ENCODE measurements at places on chromosomes 13 and 19.

GRCh38 chr13:23871616-23872220 is 17.5 kb downstream of the MIPEP start:
- DNase-seq, result no peak
- H3K36me3 ChIP-seq, result no peaks in the 10 kb centered on the region
- no peaks in the 10 kb centered on the region for H3K27me3 ChIP-seq
- no peak overlapping the region for H3K27ac ChIP-seq
- no peaks in the 10 kb centered on the region for H3K4me1 ChIP-seq

GRCh38 chr13:94947965-94948371 is 235.6 kb upstream of the SOX21 start:
- H3K27ac ChIP-seq, result no peak overlapping the region
- H3K4me3 ChIP-seq, result no peak overlapping the region
- H3K27me3 ChIP-seq, result peaks cover 2% of the 10 kb centered on the region

DNA sequence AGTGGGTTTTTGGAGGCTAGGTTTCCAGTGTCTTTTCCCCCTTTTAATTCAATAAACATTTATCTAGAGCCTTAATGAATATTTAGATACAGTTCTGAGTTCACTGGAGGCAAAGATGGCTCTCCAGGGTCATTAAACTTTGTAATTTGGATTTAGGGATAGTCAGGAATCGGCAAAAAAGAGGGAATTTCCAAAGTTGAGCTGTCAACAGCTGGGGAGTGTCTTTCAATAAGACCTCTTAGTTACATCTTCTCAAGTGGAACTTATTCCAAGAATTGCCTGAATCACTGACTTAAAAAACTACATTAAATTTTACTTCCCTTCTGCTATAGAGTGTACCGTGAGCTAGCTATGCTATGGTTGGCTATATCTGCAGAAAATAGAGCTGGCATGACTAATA is 2.0 kb downstream of the LRCH1 start:
- H3K4me3 ChIP-seq, result peak overlapping the region; percentile 95
- H3K36me3 ChIP-seq, result peaks cover 3% of the 10 kb centered on the region
- H3K27ac ChIP-seq, result peak overlapping the region; percentile 92
- peaks cover 53% of the 10 kb centered on the region for H3K4me1 ChIP-seq
- H3K27me3 ChIP-seq, result peaks cover 5% of the 10 kb centered on the region

GRCh38 chr13:94218951-94219350 is 260.5 kb downstream of the DCT start:
- peaks cover 14% of the 10 kb centered on the region for H3K27me3 ChIP-seq
- no peaks in the 10 kb centered on the region for H3K36me3 ChIP-seq
- no peaks in the 10 kb centered on the region for H3K4me1 ChIP-seq
- H3K4me3 ChIP-seq, result no peak overlapping the region

GRCh38 chr19:4464815-4465581 is 7.1 kb upstream of the HDGFL2 start:
- no peak overlapping the region for H3K27ac ChIP-seq
- DNase-seq, result no peak
- no peaks in the 10 kb centered on the region for H3K4me1 ChIP-seq
- no peaks in the 10 kb centered on the region for H3K36me3 ChIP-seq

- H3K27ac ChIP-seq, result no peak overlapping the region
- no peak for DNase-seq
- no peaks in the 10 kb centered on the region for H3K36me3 ChIP-seq
These were observed 40.9 kb downstream of the RAB20 start for GRCh38 chr13:110520431-110521295.

GRCh38 chr19:5652261-5652660 is 28.1 kb downstream of the MICOS13 start:
- H3K27ac ChIP-seq, result no peak overlapping the region
- H3K4me1 ChIP-seq, result no peaks in the 10 kb centered on the region
- no peak overlapping the region for H3K4me3 ChIP-seq
- no peaks in the 10 kb centered on the region for H3K27me3 ChIP-seq

DNA sequence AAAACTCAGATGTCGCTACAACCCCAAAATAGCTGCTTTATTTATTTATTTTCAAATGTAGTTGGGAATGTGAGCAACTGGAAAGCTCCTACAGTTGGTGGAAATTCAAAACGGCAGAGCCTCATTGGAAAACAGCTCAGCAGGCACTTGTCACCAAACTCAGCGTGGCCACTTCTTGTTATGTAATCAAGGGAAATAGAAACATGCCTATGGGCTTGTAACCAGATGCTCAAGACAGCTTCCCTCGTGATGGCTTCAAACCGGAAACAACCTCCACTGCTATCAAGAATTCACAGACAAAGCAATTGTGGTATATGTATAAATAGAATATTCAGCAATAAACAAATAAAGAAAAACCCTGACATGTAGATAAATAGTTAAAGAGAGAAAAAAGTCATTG is 627.8 kb upstream of the SLC10A2 start:
- no peak for DNase-seq
- no peaks in the 10 kb centered on the region for H3K4me1 ChIP-seq
- no peaks in the 10 kb centered on the region for H3K27me3 ChIP-seq
- H3K4me3 ChIP-seq, result no peak overlapping the region

GRCh38 chr19:44003461-44004009 is 778 bp downstream of the ZNF230 start:
- H3K36me3 ChIP-seq, result peaks cover 31% of the 10 kb centered on the region
- no peaks in the 10 kb centered on the region for H3K27me3 ChIP-seq

DNA sequence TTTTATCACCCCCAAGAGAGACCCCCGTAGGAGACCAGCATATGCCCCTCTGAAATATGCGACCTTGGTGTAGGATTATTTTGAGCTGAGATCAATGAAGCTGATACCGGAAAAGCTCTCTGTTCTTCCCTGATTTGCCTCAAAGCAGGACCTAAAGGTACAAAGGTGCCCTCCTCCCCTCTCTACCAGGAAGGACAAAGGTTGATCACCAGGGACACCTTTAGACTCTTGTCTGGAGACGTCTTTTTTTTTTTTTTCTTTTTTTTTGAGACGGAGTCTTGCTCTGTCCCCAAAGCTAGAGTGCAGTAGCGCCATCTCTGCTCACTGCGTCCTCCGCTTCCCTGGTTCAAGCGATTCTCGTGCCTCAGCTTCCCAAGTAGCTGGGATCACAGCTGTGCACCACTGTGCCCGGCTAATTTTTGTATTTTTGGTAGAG is 792 bp upstream of the PEX11G start:
- H3K27me3 ChIP-seq, result no peaks in the 10 kb centered on the region
- no peak for DNase-seq
- peaks cover 35% of the 10 kb centered on the region for H3K4me1 ChIP-seq
- peak overlapping the region; percentile 84 for H3K4me3 ChIP-seq

DNA sequence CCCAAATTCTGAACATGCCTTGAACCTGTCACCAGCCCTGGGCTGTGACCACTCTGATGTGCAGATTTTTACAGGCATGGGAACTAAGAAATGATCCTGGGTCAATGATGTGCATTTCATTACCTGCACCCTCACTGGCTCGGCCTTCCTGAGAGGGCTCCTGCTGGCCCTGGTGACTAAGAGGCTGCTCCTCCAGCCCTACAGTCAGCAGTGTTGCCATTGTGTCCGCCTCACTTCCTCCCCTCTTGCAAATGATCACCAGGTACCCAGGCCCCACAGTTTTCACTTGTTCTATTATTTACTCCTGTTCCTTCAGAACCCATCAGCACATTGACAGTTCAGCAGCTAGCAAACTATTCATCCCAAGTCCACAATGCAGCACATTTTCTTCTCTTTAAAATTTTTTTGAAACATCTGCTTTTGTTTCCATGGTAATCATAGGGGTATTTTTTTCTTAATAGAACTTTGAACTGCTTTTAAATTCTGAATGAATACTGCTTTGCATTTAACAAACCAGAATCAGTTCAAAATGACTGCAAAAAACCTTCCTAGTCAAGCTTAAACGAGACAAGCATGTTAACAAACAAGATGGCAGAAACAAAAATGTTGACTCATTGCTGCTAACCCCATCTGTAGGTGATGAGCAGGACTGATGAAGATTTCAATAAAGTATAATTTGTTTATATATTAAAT is 29.3 kb downstream of the STARD13 start:
- no peak for DNase-seq
- H3K27ac ChIP-seq, result no peak overlapping the region
- no peaks in the 10 kb centered on the region for H3K4me1 ChIP-seq

GRCh38 chr13:64099994-64100393 is 2684.3 kb upstream of the PCDH20 start:
- no peak overlapping the region for H3K4me3 ChIP-seq
- H3K4me1 ChIP-seq, result no peaks in the 10 kb centered on the region
- no peak for DNase-seq
- H3K27ac ChIP-seq, result no peak overlapping the region
- no peaks in the 10 kb centered on the region for H3K27me3 ChIP-seq

DNA sequence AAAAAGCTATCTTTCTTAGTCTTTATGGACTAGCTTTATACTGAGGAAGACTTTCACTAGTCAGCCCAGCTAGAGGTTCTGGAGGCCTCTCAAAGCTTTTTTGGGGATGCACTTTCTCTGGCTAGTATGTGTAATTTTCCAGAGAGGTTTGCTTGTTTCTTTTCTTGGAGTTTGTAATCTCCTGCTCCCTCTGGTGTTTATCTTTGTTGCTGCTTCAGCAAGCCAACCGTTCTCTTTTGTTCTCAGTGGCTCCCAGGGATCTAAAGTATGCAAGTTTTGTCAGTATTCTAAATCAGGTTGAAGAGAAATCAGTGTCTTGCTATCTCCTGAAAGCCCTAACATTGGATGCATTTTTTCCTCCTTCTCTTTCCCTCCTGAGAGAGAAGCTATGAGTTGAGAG is 121.1 kb upstream of the MYO16 start:
- no peak for DNase-seq
- no peaks in the 10 kb centered on the region for H3K27me3 ChIP-seq
- H3K27ac ChIP-seq, result no peak overlapping the region
- H3K4me3 ChIP-seq, result no peak overlapping the region
- no peaks in the 10 kb centered on the region for H3K36me3 ChIP-seq

GRCh38 chr13:103062079-103062478 is 4.1 kb downstream of the SLC10A2 start:
- no peaks in the 10 kb centered on the region for H3K4me1 ChIP-seq
- no peak overlapping the region for H3K27ac ChIP-seq
- no peak for DNase-seq
- no peaks in the 10 kb centered on the region for H3K27me3 ChIP-seq
- H3K4me3 ChIP-seq, result no peak overlapping the region
- no peaks in the 10 kb centered on the region for H3K36me3 ChIP-seq

- peaks cover 27% of the 10 kb centered on the region for H3K4me1 ChIP-seq
- peaks cover 2% of the 10 kb centered on the region for H3K36me3 ChIP-seq
- H3K27ac ChIP-seq, result no peak overlapping the region
- H3K27me3 ChIP-seq, result peaks cover 7% of the 10 kb centered on the region
- H3K4me3 ChIP-seq, result no peak overlapping the region
These were observed 2.0 kb upstream of the KLF12 start for GRCh38 chr13:74136084-74136658.
